ENCODE measurements at places on chromosomes 12 and 14.

DNA sequence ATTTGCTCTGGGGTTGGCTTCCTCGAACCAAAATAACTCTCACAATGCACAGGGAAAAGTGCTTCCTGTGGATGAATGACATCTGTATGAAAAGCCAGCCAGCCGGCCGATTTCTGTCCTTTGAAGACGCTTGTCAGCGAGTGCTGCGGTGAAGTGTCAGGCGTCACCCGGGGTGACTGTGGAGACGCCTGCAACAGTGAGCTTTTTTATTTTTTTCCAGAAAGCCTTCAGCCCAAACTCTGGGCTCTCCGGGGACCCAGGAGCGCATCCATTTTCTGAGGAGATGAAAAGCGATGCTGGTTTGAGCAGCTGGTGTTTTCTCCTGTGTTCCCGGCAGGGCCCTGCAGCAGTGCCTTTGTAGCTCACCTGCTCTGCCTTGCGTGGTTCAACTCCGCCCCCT, 147.9 kb upstream of the MYL2 start:
- no peak for DNase-seq

DNA sequence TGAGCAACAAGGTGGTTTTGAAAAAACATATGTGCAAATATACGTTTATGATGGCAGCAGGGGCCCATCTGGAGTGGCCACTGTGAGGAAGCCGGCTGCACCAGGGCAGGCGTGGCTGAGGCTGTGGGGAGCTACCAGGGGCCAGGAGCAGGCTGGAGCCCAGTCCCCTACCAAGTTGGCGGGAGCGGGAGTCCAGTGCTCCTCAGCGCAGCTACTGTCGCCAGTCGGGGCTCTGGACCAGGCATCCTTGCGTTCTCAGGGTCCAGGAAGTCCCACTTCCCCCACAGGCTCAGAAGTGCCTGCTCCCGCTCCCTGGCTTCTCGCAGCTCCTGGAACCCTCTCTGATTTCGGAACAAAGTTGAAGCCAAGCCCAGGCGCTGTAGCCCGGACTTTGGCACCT, 1377.5 kb upstream of the FLRT2 start:
- no peak for DNase-seq

DNA sequence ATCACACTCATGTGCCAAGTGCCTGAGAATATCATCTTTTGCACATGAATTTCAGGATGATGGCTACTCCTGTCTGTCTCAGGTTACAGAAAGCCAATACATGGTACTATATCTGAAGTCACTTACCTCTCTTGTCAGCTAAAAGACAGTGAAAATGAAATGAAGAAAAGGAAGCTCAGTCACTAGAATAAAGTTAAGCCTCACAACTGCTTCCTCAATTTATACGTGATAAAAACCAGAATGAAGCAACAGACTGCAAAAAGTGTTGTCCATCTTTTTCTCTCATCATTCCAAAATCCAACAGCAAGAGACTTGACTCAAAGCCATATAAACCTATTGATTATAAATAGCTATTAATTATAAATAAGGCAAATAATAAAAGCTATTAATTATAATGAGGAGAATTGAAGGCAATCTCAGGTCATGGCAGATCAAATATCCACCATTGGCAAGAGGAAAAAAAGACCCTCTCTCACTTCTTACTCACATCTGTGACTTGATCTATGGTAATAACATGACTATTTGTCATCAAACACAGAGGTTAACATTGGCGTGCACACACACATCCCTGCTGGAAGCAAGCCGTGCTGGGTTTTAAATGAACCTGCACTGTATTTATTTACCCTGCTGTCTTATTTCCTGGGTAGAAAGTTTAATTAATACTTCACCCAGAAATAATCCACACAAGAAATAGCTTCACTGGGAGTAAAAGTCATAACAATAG, 10.0 kb downstream of the NIN start:
- DNase-seq, result no peak

GRCh38 chr12:85076688-85077430, 40.7 kb downstream of the LRRIQ1 start:
- no peak for DNase-seq

- DNase-seq, result no peak
These were observed 1.4 kb downstream of the TMBIM4 start for GRCh38 chr12:66168410-66168809.

- no peak for DNase-seq
These were observed 49.1 kb upstream of the CAND1 start for GRCh38 chr12:67220065-67220464.

GRCh38 chr12:24639641-24640040, 309.3 kb downstream of the BCAT1 start:
- no peak for DNase-seq

All from right cardiac atrium (tissue), 5 donors.